ENCODE measurements at places on chromosomes 5 and 9.

GRCh38 chr9:134644725-134645606 lies 3.4 kb downstream of the COL5A1 start:
- peak; percentile 99 for DNase-seq

DNA sequence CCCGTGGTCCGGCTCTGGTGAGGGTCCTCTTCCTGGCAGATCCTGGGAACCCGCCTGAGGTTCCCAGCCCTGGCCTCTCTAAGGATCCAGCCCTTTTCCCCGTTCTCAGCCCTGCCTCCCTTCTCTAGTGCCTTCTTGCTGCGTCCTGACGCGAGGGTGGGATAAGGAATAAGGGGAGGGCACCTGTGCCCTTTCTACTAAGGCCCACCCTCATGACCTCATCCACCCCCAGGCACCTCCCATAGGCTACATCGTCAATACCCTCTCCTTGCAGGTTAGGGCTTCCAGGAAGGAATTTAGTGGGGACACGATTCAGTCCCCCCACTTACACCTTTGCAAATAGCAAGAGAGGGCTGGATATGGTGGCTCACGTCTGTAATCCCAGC lies 10.7 kb upstream of the DIPK1B start:
- no peak for DNase-seq

GRCh38 chr5:40317023-40317422 lies 362.7 kb upstream of the PTGER4 start:
- DNase-seq: no peak

DNA sequence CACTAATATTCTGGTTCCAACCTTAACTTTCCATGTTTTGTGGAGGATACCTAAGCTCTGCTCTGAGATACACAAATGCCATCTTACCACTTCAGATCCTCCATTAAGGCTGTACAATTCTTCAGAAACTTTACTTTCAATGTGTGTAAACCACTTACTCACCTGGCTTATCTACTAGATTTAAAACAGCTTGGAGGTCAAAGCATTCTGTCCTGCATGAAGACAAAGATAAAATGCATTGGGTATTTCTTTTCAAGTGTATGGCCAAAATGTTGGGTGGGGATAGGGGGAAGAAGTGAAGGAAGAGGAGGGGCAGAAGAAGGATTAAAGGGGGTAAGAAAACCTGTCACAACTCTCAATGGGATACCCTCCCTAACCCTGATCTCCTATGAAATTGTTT lies 939 bp downstream of the GOLGA1 start:
- no peak for DNase-seq

DNA sequence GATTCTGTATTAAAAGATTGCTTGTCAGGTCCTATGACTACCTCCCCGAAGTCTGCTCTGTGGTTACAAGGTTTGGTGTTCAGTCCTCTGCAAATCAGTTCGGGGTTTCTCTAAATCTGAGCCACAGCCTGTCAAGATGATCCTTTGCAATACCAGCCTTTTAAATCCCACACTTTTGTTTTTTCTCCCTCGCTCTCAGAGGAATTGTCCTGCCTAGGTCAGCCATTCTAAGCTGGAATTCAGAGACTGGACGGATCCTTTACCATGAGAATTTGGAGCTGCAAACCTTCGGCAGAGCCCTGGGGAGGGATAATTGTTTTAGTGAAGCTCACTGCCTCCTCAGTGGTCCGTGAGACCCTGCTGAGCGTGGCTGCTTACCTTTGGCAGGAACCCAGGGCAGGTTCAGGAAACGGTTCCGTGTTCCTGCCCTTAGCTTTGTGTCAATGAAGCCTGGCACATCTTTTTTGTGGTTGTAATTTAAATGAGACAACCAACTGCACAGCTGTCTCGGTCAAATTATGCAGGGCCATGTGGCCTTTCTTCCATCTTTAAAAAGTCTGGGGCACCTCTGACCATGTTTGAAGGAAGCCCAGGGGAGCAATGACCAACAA lies 47.2 kb downstream of the EBF1 start:
- no peak for DNase-seq

DNA sequence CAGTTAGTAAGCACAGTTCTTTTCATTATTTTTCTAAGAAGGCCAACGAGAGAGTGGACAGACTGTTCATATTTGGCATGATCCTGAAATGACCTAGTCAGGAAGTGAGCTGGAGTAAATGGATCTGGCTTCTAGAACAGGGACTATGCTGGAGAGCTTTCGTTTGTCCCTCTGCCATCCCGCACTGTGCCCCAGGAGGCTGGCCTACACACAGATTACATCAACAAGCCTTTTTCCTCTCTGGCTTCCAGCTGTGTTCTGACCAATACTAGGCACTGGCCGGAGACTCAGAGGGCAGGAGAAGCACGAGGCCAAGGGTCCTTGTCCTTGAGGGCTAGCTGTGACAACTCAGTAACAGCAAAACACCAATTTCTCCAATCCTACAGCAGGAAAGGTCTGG lies 127.8 kb downstream of the MED27 start:
- DNase-seq: no peak

GRCh38 chr9:95211028-95211427 lies 106.5 kb downstream of the FANCC start:
- DNase-seq: no peak

DNA sequence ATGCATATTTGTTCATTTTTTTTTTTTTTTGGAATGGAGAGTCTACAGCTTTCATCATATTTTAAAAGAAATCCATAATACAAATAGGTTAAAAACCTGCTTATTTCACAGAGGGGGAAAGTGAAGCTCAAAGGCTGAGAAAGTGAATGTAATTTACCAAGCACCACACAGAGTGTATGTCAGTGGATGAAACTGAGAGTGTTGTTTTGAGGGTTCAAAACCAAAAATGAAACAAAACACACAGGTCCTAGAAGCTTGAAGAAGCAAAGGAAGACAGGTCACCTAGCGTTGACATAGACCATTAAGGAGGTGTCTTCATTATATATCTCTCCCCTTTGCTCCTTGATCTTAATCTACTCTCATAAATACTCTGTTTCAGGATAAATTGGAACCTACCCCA lies 7.5 kb downstream of the NMUR2 start:
- no peak for DNase-seq

All from fibroblast of skin of left biceps (primary cell).